ENCODE measurements at places on chromosomes 2 and 18.
A peak's percentile ranks its signal among the peaks of the same experiment; 100 is the strongest.

GRCh38 chr2:113357071-113357470, 78.3 kb upstream of the PAX8 start:
- no peak for DNase-seq

GRCh38 chr2:159539701-159540100, 76.6 kb downstream of the BAZ2B start:
- DNase-seq = no peak

GRCh38 chr2:230419181-230419580, 3.2 kb downstream of the SP100 start:
- no peak for DNase-seq

- DNase-seq = no peak
Measured at GRCh38 chr18:42033137-42033810, 78.2 kb downstream of the PIK3C3 start.

DNA sequence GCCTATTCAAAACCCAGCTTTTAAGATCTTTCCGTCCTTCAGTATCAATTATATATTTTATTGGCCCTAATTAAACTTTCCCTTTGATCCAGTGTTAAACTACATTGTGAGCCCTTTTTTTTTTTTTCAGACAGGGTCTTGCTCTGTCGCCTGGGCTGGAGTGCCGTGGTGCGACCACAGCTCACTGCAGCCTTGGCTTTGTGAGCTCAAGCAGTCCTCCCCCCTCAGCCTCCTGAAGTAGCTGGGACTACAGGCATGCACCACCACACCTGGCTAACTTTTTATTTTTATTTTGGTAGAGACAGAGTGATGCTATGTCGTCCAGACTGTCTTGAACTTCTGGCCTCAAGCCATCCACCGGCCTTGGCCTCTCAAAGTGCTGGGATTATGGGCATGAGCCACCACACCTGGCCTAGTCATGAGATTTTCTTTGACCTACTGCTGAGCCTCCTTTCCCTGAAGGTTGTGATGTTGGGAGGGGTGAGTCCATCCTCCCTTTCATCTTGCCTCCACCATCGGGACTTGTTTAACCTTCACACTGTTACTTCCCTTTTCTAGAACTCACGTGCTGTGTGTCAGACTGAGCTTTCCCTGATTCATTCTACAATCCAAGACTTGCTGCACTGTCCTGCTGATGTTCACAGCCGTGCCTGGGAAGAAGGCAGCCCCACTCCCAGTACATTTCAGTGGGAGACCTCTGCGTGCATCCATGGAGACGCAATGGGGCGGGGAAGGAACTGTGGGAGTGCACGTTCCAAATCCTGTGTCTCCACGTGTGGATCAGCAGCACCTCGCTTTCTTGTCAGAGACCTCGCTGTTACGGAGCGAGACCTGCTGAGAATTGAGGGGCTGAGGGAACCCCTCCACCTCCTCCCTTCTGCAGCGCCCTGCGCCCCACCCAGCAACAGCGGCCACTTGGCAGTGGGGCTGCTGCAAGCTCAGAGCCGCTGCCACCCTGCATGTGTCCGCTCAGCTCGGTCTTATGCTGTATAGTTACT, 10.8 kb downstream of the OXER1 start:
- no peak for DNase-seq

DNA sequence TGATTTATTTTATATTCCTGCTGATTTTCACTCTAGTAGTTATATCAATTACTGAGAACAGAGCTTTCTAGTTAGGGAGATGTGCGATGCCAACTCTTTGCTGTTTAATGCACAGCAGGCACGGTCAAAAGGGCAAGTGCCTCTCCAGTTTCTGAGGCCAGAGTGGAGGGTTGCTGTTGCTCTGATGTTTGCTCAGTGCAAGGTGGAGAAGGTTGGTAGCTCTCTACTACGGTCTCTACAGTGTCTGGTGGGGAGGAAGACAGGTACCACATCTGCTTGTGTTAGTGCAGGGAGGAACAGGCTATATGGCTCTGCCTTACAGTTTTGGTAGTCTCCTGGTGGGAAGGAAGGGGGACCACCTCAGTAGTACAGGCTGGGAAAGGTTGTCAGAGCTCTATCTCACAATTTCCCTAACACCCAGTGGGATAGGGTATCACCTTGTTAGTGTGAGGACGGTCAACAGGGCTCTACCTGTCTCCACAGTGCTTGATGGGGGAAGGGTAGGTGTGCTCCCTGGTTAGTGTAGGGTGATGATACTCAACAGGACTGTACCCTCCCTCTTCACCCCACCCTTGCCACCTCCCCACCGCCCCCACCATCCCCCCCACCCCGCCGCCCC, 85.9 kb downstream of the FANCL start:
- no peak for DNase-seq

DNA sequence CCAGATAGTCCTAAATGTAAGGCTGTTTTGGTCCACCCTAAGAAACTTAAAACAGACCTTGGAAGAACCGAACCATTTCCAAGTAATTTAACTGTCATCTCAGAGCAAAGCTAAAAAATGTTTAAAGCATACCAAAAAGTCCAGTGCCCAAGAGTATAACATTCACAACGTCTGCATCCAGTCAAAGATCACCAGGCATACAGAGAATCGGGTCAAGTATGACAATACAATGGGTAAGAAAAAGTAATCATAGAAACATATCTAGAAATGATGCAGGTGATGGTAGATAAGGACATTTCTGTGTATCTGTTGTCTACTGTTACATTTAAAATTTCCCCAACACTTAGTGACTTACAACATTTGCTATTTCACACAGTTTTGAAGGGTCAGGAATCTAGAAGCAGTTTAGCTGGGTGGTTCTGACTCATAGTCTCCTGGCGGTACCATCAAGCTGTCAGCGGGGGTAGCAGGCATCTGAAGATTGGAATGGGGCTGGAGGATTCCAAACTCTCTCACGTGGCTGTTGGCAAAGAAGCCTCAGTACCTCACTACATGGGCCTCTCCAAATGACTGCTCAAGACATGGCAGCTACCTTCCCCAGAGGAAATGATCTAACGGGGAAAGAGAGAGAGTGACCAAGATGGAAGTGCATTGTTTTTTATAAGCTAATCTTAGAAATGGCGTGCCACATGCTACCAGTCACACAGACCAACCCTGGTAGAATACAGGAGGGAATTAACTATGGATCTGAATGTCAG, 36.6 kb upstream of the DYNC2LI1 start:
- DNase-seq = peak; percentile 52

DNA sequence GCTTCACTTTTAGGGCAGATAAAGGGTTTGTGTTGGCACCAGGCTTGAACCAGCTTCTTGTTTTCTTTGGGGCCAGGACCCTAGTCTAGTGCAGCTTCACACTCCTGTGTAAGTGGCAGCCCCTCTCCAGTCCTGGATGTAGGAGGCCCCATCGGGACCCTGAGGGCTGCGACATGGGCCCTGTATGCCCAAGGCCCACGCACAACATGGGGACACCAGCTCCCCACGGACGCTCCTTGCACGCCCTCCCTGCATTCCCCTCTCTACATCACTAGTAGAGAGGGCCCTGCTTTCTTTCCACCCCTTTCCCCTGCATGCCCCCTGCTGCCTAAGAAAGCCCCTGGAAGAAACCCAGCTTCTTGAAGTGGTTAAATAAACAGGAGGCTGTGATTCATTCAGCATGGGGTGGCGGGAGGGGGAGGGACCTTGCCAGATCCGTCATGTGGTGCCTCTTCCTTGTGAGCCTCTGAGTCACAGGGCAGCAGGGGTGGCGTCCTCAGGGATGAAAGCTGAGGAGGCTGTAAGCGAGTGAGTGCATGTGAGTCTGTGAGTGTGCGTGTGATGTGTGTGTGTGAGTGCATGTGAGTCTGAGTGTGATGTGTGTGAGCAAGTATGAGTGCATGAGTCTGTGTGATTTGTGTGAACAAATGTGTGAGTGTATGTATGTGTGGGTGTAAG, 42.5 kb downstream of the COPS8 start:
- DNase-seq = peak; percentile 99

- no peak for DNase-seq
Measured at GRCh38 chr2:40292291-40292690, 159.6 kb downstream of the SLC8A1 start.

DNA sequence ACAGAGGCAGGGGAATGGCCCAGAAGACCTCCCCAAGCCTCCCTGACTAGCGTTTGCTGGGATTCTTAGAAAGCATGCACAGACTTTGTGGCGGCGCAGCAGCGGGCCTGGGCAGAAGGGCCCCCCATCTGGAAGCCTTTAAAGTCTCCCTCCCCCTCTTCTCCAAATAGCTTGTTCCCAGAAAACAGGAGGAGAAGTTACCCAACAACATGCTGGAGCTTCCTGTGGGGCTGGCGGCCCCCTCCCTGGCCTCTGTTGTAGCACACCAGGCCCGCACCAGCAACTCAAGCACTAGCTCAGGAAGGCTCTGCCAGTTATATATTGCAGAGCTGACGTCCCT, 334.8 kb downstream of the DYSF start:
- peak; percentile 24 for DNase-seq

- DNase-seq = peak; percentile 29
Measured at GRCh38 chr18:76445741-76446232, 49.3 kb downstream of the ZNF516 start.

DNA sequence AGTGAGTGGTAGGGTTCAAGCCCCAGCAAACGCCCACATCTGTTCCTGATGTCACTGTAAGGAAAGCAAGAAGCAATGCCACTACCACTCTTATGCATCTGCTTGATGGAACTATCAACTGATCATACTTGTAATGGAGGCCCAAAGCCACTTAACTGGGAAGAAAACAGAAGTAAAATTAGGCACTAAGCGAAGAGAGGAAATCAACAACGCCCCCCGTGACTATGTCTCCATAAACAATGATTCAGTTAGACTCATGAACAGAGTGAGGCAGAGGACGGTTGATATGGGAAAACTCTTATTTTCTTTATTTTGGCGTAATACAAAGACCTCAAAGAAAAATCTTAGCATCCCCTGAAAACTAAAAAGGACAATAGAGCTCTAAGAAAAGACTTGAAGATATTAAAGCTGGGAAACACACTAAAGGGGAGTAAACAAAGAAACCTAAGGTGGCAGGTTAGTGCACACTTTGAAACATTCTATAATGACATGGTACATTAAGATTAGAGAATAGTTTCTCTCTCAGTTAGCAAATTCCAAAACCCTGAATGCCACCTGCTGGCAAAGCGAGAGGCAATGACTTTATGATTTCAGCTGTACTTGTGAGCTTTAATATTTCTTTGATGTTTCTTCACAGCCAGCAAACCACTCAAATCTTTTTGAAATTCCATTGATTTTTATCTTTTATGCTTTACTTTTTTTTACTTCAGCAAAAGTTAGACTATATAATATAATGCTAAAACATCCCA, 86.5 kb downstream of the LRP2 start:
- no peak for DNase-seq

GRCh38 chr2:133054297-133054696, 384.3 kb upstream of the LYPD1 start:
- DNase-seq = no peak

DNA sequence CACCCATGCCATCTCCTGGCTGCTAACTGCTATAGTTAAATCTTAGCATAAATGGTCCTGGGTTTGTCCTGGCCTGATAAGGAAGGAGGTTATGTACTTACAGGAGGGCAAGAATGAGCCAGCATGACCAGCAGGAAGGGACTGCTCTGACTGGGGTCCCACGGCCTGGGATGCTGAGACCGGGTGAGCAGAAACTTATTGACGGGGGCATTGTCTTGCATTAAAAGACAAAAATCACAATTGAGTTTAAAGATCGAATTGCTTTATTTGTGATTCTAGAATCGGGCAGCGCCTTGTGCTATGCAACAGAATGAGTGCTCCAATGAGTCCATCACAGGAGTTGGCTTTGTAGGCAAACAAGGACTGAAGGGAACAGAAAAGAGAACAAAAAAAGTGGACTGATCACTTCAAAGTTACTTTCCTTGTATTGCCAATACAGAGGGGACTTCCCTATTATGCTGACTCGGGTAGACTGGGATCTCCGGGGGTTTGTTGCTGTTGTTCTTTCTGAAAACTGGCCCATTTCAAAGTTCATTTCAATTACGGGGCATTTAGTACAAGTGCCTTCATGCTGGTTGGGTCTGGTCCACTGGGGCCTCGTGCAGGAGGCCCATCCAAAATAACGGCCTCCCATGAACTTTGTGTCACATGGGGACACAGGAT, 87.1 kb upstream of the SLC66A3 start:
- DNase-seq = no peak

DNA sequence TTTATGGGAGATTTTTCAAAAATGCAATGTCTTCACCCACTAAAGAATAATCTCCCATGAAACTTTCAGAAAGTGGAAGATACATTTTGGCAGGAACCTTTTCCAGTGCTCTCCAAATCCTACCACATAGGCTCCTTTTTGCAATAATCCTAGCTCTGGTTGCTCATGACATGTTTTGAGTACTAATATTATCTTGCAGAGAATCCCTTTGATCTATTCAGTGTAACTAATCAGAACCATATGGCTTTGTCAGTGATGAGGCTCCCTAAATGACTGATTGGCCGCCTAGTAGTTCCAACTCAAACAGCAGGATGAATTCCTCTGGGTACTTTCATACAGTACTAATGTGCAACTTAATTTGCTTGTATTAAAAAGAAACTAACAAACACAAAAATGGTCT, 544.0 kb upstream of the FAM98A start:
- DNase-seq = no peak

DNA sequence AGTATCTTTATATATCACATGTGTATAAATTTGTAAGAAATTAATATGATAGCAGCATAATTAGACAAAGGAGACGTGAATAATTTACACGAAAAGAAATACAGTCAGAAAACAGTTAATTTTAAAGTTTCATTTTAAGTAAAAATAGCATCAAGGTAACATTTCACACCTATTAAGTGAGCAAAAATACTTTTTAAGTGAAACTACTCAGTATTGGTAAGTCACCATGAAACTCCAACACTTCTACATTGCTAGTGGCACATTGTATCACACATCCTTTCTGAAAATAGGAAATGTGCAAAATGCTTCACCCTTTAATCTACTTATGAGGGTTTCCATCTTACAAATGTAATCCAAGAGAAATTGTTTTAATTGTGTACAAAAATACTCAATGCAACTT, 287.9 kb upstream of the EPAS1 start:
- no peak for DNase-seq

DNA sequence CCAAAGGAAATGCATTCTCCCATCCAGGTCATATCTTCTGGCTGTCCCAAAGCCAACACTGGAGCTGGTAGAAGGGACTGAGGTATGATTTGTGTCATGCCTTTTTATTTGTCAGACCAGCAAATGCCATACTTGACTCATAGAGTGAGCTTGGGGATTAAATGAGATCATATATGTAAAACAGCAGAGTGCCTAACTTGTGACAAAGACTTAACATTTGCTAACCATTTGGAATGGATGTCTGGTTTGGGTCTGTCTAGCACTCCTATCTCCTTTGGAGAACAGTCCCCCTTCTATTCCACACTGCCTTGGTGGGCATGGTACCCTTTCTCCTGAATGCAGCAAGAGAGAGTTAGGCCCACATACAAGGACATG, 128.5 kb upstream of the LGALSL start:
- DNase-seq = no peak

DNA sequence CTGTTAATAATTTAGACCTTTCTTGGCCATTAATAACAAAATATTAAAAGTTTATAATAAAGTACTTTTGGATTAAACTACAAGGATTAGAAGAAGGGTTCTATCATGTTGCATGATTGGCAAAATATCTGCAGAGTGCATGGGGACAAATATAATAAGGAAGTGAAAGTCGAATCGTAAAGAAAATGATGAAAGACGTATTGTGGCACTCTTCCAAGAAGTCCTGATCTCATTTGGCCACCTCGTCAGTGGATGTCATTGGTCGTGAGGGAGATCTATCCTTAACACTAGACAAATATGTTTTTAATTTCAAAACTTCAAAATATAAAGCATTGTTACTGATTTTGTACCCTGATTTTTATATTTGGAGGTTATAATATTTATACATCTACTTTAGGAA, 197.7 kb upstream of the STON1 start:
- DNase-seq = peak; percentile 35

- DNase-seq = peak; percentile 56
Measured at GRCh38 chr2:219253753-219254589, at the start of gene TUBA4A. TSS of gene TUBA4A (minus strand) at chr2:219253918. CDS start at chr2:219253858, 60 bp downstream.

- no peak for DNase-seq
Measured at GRCh38 chr2:9001778-9002177, 1.7 kb downstream of the MBOAT2 start.

All from fibroblast of gingiva (primary cell).